ENCODE measurements at places on chromosomes 11 and 22.
A peak's percentile ranks its signal among the peaks of the same experiment; 100 is the strongest.

GRCh38 chr22:47032956-47033647, 270.7 kb downstream of the TBC1D22A start:
- no peak for DNase-seq

- DNase-seq, result no peak
These were observed 720.6 kb upstream of the ANO5 start for GRCh38 chr11:21472261-21472660.

GRCh38 chr11:289398-289711, 429 bp downstream of the PGGHG start:
- no peak for DNase-seq

DNA sequence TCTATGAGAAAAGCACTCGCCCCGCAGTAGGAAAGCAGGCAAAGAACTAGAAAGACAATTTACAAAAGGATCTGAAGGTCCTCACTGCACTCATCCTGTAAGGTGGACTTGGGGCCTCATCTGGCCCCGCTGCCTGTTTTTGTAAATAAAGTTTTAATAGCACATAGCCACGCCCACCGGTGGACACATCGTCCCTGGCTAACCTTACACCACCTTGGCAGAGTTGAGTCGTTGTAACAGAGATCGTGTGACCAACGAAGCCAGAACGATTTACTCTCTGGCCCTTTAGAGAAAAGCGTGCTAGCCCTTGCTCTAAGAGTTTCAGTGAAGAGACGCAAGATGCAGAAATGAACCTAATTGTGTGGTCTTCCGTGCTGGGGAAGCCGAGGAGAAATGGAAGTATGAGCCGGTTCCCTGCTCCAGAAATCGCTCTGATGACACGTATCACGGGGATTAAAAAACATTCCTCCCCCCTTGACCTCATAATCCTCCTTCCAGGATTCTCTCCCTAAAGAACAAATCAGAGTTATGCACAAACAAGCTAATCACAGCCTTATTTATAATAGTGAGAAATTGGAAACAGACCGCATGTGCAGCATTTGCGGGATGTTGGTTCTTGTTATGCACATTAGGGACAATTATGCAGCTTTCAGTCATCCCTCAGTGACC, 80.1 kb downstream of the CDKN1C start:
- peak; percentile 14 for DNase-seq

- DNase-seq, result no peak
These were observed 413.6 kb downstream of the TBC1D22A start for GRCh38 chr22:47176026-47176389.

- DNase-seq, result no peak
These were observed 7.9 kb upstream of the IGLL5 start for GRCh38 chr22:22879675-22880155.

- peak; percentile 85 for DNase-seq
These were observed 95.0 kb downstream of the SWAP70 start for GRCh38 chr11:9758637-9759518.

GRCh38 chr11:72702577-72703241, 28.5 kb upstream of the PDE2A start:
- no peak for DNase-seq

GRCh38 chr11:3092603-3093141, 35.4 kb upstream of the CARS1 start:
- no peak for DNase-seq

- DNase-seq, result no peak
These were observed 67.9 kb downstream of the KCNC1 start for GRCh38 chr11:17802491-17802890.

- no peak for DNase-seq
These were observed 102.1 kb downstream of the GRAMD1B start for GRCh38 chr11:123532131-123532530.

DNA sequence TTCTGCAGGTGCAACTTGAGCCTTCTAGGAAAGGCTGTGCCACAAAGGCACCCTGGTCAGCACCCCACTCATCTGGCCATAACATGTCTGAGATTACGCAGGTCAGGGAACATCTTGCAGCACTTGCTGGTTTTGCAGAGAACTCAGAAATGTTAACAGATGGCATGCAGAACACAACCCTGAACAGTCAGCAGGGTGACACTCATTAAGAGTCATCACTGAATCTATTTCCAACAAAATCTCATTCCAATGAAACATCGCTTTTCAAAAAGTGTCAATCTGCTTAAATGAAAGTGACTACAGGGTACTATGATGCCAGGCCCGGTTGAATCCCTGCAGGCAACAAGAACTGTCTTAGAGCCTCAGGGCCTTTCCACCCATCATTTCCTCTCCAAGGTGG, 369.8 kb upstream of the CCDC90B start:
- DNase-seq, result no peak

GRCh38 chr11:130804306-130805076, 111.8 kb downstream of the SNX19 start:
- DNase-seq, result no peak

GRCh38 chr11:64918017-64918416, 1.0 kb upstream of the ATG2A start:
- no peak for DNase-seq

GRCh38 chr11:6328321-6328720, 8.0 kb upstream of the CAVIN3 start:
- no peak for DNase-seq

DNA sequence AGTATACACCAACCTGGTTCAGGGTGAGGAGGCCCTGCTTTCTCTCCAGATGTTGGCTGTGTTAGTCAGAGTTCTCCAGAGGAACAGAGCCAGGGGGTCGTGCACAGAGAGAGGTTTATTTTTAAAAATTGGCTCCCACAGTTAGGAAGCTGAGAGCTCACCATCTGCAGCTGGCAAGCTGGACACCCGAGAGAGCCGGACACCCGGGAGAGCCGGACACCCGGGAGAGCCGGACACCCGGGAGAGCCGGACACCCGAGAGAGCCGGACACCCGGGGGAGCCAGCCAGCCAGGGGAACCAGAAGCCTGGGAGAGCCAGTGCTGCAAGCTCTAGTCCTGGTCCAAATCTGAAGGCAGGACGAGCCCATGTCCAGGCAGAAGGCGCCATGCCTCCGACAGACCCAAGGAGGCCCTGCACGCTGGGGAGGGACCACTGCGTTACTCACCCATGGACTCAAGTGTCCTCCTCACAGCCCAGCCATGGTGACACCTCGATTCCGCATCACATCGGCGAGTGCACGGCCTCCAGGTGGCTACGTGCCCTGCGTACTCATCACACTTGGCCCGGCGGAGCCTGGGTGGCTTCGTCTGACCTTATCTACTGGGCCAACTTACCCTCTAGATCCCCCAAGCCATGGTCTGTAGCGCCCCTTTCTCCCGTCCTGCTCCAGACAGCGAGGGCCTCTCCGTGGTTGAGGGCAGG, 99.0 kb downstream of the BRD1 start:
- DNase-seq, result no peak

DNA sequence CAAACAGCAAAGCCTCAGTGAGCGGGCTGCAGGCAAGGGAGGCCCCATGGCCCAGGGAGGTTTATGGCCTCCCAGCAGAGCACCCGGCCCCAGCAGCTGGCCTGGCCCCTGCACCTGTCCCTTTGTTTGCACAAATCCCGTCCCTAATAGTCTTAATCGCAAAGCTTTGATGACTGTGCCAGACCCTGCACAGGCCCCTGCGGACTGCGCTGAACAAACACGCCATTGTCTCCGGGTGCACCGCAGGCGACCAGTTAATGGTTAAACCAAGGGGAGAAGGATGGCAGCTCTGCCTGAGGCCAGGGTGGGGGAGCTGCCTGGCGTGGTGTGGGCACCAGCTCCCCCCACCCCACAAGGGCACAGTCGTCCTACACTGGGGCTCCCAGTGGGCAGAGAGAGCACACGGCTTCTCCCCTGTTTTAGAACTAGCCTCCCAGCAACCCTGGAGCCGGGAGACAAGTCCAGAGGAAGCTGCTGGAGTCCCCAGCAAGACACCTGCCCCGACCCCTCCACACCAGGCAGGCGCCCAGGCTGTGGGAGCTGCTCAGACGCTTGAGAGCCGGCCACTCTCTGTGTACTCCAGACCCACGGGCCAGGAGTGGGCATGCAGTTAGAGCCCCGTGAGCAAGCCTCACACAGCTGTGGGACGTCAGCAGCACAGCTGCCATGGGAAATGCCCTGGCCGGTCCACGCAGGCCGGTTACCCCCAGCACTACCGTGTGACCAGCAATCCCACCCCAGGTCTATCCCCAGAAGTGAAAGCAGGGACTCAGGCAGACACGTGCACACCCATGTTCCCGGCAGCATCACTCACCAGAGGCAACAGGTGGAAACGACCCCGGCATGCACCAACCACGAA, 39.7 kb upstream of the TH start:
- DNase-seq, result no peak

GRCh38 chr11:118939953-118940598, 14.3 kb upstream of the BCL9L start:
- no peak for DNase-seq

DNA sequence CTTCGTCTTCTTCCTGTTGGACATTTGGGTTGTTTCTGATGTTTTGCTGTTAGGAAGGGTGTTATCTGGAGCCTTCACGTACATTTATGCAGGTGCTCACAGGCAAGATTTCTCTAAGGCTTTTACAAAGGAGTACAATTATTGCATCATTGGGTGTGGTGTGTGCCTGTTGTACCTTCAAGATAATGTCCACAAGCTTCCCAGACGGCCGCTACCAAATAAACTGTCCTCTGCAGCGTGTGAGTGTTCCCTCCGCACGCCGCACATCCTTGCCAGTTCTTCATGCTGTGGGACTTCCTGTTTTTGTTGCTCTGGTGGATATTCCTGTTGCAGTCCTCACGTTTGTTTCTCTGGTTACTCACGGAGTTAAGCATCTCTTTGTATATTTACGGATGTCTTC, 133.3 kb downstream of the TBC1D22A start:
- DNase-seq, result no peak

GRCh38 chr22:41411021-41411851, 29.5 kb downstream of the TEF start:
- DNase-seq, result no peak

DNA sequence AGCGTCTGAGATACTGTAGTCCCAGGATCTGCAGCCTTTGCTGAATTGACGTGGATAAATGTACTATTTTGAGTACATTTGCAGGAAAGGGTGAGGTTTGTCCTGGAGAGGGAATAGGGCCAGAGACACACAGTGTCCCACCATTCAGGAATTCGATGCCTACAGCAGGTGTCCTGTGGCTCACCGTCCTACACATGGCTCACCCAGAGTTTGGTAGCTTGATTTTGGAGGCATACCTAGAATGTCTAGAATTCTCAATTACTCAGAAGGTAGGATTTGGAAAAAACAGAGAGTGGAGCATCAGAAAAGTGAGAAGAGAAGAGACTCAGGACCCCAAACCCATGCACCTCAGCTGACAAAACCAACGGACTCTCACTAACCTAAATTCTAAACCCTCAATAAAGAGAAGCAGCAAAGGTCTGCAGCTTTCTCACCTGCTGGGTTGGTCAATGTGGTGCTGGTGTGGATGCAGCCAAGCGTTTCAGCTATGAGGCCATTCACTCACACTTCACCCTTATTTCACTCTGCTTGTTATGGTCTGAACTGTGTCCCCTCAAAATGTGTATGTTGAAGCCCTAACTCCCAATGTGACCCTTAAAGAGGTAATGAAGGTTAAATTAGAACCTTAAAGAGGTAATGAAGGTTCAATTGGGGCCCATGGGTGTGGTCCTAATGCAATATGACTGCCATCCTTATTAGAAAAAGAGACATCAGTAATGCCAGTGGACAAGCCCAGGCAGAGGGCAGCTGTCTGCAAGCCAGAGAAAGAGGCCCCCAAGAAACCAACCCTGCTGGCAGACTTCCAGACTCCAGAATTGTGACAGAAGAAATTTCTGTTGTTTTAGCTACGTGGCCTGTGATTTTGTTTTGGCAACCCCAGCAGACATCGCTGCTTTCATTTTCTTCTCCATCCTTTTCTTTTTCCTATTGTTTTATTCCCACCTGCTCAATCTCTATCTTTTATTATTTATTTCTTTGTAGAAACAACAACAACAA, 187.8 kb downstream of the SNX19 start:
- DNase-seq, result no peak

DNA sequence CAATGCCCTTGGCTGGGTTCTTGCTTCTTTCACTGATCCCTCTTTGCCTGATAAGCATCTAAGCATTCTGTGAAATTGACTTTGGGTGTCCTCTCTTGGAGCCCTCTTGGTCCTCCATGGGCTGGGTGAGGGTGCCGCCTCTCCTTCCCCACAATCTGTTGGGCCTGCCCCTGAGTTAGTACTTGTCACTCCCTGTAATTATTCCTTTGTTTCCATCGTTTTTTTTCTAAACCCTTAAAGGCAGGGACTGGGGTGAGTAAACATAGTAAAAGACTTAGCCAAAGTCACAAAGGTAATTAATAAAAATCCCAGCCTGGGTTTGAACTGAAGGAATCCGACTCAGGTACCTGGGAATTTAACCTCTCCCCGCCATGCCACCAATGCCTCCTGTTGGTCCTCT, 188.1 kb downstream of the MYO18B start:
- no peak for DNase-seq

DNA sequence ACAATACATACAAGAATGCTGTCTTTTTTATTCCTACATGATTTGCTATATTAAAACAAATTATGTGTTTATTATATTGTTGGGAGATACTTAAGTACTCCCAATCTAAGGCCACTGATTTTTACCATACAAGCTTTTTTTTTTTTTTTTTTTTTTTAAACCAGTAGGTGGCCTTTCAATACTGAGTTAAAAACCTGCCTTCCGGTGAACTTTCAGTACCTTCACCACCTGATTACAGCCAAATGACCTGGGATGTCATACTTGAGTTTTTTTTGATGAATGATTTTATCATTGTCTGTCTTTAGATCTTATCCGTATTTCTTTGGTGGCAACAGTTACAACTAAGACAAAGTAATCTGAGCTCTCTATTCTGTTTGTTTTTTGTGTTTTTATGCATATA, 94.0 kb upstream of the FOLH1 start:
- no peak for DNase-seq

GRCh38 chr22:45996241-45997076, 19.5 kb upstream of the WNT7B start:
- no peak for DNase-seq

GRCh38 chr11:78809931-78810541, 235.4 kb upstream of the NARS2 start:
- DNase-seq, result no peak

DNA sequence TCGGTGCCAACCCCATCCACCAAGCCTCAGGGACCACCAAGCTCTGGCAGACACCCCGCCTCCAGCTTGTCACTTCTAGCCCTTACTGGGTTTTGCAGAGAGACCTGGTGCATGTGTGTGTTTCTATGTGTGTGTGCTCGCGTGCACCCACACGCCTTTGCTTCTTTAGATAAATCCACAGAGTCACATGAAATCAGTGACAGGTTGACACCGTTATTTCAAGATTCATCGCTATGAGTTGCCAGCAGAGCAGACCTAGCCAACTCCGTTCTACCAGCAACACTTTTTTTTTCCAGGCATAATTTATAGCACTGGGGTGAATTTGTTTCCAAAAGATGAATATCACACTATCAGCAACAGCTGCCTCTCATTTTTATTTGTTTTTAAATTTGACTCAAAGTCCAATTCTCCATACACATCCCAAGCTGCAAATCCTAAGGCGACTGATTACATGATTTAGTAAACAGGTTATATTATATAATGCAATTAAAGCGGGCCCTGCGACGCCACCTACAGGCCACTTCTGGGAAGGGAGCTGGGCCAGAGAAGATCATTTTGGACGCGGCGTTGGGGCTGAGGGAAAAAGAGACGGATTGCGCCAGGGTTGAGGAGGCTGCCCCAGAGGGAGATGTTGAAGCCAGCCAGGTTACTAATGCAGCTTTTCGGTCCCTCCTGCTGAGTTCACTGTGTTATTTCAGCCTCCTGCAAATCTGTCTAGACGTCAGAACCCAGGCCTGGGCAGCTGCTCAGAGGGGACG, 150.5 kb downstream of the FEZ1 start:
- peak; percentile 89 for DNase-seq
